Tongue (tissue), 3 donors: ENCODE measurements at places on chromosomes 13 and 19. TPM values are rescaled to one million over a fixed set of nuclear protein-coding genes. Genes with fewer than 3 reads are reported as not detected.
A peak's percentile ranks its signal among the peaks of the same experiment; 100 is the strongest.

DNA sequence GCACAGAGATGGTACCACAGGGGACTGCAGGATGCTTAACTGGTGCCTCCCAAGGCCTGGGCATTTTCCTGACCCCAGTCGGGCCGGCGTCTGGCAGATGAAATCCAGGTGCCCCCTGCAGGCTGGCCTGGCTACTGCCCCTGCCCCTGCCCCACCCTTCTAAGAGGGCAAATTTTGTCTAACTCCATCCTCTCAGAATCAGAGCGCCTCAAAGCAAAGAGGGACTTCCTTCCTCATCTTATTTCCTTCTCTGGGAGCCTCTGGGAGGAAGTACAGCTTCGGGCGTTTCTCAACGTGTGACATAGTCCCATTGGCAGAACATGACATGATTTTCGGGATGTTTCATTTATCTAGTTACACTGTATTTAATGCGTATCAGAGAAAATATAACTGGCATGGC is 2.7 kb downstream of the PRKACA start:
- no peak for DNase-seq

Gene ZNF177
- 5.8 TPM for total RNA-seq

DNA sequence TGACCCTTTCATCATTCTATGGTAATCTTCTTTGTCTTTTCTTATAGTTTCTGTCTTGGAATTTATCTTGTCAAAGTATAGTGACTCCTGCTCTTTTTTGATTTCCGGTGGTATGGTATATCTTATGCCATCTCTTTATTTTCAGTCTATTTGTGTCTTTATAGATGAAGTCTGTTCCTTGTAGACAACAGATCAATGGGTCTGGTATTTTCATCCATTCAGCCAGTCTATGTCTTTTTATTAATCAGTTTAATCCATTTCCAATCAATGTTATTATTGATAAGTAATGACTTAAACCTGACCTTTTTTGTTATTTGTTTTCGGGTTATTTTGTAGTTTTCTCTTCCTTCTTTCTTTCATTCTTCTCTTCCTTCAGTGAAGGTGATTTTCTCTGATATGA is 495.9 kb upstream of the PCDH9 start:
- no peak for DNase-seq

- DNase-seq = no peak
Measured at GRCh38 chr13:101792189-101792588, 339.7 kb downstream of the ITGBL1 start.

Gene MISP3
- total RNA-seq = 1.5 TPM

- DNase-seq = no peak
Measured at GRCh38 chr13:87536499-87536898, 134.7 kb upstream of the SLITRK5 start.

- DNase-seq = no peak
Measured at GRCh38 chr19:42524943-42525342, 3.3 kb downstream of the CEACAM1 start.

DNA sequence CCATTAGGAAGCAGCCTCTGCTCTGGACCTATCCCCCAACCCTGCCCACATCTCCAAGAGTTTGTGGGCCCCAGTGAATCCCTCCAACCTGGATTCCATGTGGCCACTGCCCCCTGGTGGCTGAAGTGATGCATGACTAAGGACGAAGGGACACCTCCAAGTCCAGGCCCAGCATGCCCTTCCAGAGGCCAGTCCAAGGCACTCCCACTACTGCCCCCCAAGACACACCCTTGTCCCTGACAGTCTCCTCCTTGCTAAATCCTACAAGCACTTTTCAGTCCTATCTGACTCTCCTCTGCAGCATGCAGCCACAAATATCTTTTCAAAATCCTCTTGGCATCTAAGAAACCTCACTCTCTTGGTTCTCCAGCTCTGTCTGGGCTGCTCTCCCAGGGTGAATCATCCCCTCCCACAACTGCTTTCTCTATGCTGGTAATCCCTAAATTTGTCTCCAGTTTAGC is 33.0 kb downstream of the DEDD2 start:
- peak; percentile 87 for DNase-seq

GRCh38 chr13:111791131-111791530 is 275.8 kb upstream of the SOX1 start:
- no peak for DNase-seq

DNA sequence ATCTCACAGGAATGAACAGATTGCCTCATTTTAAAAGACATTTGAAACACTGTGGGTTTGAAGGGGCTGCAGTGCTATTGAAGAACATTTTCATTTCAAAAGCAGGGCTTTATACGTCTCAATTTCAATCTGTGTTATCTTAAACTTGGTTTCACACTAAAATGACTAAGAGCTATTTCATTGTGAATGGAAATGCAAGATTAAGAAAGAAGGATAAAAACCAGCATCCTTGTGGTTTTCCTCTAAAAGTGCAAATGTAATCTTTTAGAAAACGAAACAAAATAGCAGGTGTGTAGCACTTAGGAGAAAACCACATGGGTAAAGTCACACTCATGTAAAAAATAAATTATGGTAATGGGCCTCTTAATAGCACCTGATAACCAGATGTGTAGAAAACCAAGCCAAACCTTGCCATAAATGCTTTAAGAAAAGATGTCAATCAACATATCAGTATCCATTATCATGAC is 397.7 kb downstream of the GPC6 start:
- no peak for DNase-seq

GRCh38 chr19:32921624-32922023 is 50.1 kb downstream of the CEP89 start:
- DNase-seq = no peak

Gene PTGIR
- 4.5 TPM for total RNA-seq

DNA sequence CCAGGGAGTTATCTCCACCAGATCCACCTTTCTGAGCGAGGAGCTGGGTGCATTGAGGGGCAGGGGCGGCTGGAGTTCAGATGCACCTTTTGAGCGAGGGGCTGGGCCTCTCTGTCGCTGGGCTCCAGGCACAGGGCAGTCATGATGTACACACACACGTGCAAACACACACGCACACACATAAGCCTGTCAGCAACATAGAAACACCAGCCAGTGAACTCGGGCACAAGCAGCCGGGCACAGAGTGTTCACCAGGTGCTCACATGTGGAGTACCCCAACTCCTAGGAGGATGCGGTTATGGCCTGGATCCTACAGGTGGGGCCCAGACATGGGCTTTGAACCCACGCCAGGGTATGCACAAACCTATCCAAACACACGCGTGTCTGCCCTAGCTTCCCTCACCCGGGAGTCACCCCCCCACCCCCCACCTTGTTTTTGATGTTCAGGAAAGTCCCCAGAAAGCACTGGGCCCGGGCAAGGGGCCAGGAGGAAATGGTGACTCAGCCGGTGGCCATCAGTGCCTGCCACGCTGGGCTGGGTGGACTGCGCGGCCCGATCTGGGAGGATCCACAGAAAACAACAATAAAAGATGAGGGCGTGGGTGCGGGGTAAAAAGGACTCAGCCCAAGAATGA is 13.3 kb downstream of the ARRDC2 start:
- DNase-seq = no peak

DNA sequence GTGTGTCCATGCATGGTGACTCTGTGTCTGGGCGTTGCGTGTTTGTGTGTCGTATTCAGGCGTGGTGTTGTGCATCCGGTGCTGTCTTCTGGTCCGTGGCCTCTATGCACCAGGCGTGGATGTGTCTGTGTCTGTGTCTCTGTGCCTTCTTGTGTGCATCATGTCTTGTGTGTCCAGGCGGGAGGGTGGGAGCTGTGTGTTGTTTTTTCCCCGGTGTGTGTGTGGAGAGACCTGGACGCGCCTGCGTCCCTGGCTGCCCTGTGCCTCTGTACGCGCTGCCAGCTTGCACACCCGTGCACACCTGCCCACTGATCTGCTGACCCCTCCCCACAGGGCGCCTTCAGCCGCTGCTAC is 1.1 kb downstream of the PLK5 start:
- no peak for DNase-seq

GRCh38 chr13:67278235-67278634 is 48.1 kb upstream of the PCDH9 start:
- peak; percentile 30 for DNase-seq

- no peak for DNase-seq
Measured at GRCh38 chr13:99380921-99381645, 73.9 kb upstream of the GPR183 start.

DNA sequence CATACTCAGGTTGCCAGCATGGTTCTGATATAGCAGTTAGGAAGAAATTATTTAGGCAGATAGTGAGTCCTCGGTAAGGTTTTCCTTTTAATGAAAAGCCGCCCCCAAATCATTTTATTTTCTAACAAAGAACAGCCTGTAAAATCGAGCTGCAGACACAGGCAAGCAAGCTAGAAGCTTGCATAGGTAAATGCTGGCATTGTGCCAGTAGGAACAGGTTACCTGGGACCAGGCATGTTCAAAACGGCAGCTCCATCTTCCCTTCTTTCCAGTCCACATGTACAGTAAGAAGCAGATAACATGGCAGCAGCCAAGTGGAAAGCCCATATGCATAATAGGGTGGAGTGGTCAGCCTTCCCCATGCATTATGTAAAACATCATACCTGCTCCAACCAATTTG is 71.1 kb downstream of the UGGT2 start:
- DNase-seq = no peak

DNA sequence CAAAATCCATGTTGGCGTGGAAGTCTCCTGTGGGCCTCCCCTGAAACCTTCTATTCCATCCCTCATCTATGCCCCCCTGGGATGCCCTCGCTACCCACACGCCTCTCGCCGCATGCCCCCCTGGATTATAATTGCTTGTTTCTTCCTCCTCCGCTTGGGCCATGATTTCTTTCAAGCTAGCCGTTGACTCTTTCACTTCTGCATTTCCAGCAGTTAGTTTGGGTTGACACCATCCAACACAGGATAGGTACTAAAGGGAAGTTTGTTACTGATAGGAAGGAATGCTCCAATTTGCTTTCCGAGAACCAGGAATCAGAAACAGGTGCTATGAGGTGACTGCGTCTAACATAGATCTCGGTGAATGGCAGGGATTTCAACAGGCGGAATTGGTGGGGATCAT is 7.7 kb upstream of the SLC25A15 start:
- DNase-seq = no peak

DNA sequence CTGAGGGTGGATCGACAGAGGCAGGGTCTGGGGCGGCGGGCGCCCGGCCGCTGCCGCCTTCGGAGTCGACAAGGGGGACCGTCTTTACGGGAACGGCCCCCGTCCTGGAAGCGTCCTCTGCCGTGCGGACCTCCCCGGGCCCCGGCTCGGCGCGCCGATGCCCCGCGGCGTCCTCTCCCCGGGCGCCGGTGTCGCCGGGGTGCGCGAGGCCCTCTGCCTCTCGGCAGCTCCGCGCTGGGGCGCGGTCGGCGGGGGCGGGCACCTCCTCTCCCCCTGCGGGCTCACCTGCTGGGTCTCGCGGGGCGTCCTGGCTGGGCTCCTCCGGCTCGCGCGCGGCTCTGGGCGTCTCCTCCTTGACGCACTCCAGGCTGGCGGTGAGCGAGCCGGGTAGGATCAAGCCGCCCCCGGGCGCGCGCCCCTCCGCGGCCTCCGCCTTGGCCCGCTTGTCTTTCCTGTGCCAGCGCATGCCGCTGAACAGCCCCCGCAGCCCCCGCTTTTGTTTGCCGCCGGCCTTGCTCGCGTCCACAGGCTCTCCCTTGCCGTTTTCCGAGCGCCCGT is 1.5 kb downstream of the AMER2 start:
- peak; percentile 24 for DNase-seq

- no peak for DNase-seq
Measured at GRCh38 chr19:3979674-3980352, 5.5 kb downstream of the EEF2 start.

Gene MYH14
- total RNA-seq = 60.6 TPM

Gene FCER2
- total RNA-seq = not detected

- no peak for DNase-seq
Measured at GRCh38 chr13:92994056-92994455, 232.6 kb upstream of the GPC6 start.

Gene ZNF627
- total RNA-seq = 21.1 TPM
